ENCODE measurements at places on chromosomes 5 and 9.

DNA sequence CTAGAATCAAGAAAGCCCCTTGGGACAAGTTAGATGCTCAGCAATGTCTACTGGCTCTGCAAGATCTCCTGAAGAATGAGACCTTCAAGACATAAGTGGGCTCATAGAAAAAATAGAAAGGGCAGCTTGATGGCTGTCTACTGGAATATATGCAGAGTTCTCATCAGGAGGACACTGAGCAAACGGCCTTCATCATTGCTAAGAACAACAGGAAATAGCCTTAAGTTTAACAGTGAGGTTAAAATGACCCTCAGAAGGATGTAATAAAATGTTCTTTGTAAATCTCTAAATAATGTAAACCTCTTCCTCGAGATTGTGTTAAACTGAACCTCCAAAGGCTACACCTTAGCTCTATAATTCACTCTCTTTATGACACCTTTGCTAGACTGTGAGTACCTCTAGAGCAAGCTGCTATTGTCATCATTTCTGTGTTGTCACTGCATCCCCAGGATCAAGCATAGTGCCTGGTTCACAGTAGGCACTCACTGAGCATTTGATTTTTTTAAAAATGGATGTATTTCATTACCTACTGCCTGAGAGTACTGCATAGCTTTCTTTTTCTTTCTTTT is 22.2 kb upstream of the LHFPL2 start:
- no peak for DNase-seq

GRCh38 chr5:148826739-148827070 is 294 bp downstream of the ADRB2 start:
- no peak for DNase-seq

DNA sequence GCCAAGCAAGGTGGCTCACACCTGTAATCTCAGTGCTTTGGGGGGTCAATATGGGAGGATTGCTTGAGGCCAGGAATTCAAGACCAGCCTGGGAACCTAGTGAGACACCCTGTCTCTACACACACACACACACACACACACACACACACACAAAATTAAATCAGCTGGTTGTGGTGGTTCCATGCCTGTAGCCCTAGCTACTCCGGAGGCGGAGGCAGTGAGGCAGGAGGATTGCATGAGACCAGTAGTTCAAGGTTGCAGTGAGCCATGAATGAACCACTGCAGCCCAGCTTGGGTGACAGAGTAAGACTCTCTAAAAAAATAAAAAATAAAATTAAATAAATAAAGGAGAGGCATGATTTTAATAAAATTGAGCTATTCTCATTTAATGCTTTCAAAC is 13.1 kb downstream of the CEMIP2 start:
- no peak for DNase-seq

GRCh38 chr9:105833271-105833975 is 139.1 kb downstream of the TMEM38B start:
- no peak for DNase-seq

DNA sequence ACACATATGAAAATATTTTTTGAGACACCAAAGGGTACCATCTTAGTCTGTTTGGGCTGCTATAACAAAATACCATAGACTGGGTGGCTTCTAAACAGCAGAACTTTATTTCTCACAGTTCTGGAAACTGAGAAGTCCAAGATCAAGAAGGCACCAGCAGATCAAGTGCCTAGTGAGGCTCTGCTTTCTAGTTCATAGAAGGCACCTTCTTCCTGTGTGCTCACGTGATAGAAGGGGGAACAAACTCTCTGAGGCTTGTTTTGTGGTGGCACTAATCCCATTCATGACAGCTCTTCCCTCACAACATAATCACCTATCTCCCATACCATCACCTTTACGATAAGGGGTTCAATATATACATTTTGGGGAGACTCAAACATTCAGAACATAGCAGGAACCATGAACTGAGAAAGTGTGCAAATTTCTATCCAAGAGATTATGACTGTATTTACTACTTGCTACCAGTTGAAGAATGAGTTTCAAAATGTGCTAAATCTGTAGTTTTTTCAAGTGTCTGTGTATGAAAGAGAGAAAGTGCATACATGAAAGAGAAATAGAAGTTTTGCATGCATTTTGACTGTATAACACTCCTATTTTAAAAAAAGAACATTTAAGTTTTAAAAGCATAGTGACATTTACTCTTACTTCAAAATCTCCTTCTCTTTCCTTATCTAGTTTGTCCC is 207.3 kb downstream of the PARP8 start:
- DNase-seq, result no peak

GRCh38 chr5:173752653-173753052 is 135.5 kb upstream of the CPEB4 start:
- DNase-seq, result no peak

DNA sequence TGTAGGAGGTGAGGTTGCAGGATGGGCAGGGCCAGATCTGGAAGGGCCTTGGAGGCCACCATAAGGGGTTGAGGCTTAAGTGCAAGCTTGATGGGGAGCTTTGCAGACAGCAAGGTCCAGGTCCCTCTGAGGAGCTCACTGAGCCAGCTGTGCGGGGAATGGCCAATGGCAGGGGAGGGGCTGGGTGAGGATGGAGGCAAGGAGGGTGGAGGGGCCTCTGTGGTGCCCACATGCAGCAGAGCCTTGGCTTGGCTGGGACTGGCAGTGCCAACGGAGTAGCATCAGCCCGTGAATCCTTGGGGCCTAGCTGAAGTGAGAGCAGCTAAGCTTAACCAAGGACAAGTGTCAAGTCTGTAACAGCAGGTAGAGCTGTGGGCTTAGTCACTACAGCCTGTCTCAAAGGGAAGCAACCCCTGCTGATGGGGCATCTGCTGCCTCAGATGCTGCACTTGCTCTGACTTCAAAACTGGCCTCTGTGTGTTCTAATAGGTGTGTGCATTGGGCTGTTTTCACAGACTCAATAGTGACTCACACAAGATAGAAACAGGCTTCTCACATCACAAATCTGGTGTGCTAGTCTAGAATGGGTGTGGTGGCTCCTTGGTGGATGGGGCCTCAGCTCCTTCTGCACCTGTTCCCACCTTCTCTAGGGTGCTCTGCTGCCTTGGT is 16.3 kb downstream of the GALNT12 start:
- DNase-seq, result no peak

DNA sequence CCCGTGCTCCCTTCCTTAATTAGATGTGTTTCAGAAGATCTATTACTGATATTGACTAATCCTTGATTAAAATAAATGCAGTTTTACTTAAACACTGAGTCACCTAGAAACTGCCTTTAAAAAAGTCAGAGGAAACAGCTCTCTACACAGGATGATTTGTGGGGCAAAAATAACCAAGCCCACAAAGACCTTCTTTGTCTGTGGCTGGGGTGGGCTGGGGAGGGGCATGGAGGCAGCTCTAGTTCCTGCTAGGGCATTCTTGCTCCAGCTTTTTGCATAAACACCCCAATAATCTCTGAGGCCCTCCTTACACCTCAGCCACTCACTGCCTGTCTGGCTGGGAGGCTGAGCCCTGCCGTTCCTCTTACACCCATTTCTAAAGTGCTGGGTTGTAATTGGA is 227.6 kb upstream of the DAP start:
- no peak for DNase-seq

GRCh38 chr9:98020476-98021145 is 35.9 kb upstream of the NANS start:
- DNase-seq, result no peak

DNA sequence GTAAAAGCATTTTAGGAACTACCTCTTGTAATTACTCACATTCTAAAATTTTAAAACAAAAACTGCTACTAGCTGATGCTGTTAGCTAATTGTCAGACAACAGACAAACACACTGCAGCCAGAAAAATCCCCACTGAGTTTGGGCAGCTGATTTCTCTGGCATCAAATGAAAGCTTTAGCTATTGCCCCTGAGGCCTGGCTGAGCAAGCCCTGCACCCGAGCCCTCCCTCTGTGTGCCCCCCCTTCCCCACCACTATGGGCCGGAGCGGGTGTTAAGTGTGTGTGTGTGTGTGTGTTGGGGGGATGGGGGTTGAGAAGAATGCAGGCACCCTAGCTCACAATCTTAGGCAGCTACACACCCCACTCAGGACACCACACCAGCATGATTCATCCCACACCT is 2.4 kb downstream of the NEUROG1 start:
- no peak for DNase-seq

GRCh38 chr5:124986667-124987066 is 240.2 kb upstream of the ZNF608 start:
- no peak for DNase-seq

DNA sequence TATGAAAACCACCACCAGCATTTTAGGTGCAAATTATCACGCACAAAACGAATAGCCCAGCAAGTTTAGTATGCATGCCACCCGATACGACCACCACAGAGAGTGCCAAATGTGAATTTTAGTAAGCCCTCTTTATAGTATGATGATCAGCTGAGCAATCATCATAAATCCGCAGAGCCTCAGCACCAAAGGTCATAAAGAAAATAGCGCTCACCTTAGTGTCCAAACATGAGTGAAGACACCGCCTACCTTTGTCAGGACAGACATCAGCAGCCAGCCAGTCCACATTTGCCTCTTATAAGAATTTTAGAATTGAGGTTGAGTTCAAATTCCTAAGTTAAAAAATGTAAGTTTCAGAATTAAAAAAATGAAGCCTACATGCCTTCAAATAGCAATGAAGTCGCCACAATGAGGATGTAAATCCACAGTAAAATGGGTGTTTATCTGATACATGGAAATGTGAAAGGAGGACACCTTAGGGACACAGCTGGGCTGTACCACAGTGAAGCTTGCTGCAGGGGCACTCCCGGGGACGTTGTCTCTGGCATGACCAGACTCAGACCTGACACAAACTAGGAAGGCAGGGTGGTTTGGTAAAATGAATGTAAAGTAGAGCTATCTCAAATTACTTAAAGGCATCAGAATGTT is 149.0 kb downstream of the AUH start:
- no peak for DNase-seq

DNA sequence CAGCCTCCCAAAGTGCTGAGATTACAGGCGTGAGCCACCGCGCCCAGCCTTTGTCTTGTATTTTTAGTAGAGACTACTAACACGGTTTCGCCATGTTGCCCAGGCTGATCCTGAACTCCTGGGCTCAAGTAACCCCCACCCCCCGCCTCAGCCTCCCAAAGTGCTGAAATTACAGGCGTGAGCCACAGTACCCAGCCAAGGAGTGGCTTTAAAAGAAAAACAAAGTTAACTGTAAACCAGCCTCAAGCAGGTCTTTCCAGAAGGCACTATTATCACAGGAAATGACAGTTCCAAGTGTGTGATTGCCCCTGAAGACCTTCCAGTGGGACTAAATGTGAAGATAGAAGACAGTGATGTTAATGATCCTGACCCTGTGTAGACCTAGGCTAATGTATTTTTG is 31.1 kb downstream of the SIL1 start:
- DNase-seq, result no peak

GRCh38 chr5:79795764-79796398 is 106.2 kb downstream of the CMYA5 start:
- DNase-seq, result no peak

DNA sequence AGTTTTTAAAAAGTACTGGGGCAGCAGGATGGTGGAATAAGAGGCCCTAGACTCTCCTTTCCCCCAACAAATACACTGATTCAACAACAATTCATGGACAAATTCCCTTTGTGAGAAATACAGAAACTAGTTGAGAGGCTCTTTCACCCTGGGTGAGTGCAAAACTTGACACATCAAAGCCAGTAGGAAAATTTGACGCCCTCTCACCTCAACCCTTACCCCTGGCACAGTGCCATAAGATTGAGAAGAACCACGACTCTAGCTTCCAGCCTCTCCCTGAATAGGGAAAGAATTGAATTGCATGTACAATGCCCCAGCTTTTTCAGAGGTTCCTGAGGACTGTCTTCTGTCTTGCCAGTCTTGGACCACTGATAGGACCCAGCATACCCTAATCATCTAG is 12.3 kb downstream of the KIF4B start:
- no peak for DNase-seq

GRCh38 chr5:98698359-98698758 is 75.1 kb upstream of the RGMB start:
- DNase-seq, result no peak

DNA sequence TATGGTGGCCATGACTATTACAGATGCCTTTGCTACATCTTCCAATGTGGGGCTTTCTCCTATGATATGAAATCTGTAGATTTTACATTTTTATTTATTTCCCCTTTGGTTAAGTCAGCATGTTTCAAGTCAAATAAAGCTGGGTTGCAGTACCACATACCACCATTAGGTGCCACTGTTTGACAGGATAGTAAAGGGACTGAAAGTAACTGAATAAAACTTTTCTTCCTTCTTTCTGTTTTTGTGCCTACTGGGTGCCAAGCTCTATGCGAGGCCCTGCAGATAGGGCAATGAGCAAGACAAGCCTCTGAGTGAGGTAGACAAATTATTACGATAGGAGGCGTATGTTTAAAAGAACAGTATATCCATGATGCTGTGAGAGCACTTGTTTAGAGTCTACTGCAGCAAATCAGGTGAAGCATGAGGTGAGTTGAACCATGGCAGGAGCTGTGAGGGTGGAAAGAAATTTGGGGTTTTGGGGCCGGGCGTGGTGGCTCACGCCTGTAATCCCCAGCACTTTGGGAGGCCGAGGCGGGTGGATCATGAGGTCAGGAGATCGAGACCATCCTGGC is 64.8 kb downstream of the GDNF start:
- DNase-seq, result no peak

DNA sequence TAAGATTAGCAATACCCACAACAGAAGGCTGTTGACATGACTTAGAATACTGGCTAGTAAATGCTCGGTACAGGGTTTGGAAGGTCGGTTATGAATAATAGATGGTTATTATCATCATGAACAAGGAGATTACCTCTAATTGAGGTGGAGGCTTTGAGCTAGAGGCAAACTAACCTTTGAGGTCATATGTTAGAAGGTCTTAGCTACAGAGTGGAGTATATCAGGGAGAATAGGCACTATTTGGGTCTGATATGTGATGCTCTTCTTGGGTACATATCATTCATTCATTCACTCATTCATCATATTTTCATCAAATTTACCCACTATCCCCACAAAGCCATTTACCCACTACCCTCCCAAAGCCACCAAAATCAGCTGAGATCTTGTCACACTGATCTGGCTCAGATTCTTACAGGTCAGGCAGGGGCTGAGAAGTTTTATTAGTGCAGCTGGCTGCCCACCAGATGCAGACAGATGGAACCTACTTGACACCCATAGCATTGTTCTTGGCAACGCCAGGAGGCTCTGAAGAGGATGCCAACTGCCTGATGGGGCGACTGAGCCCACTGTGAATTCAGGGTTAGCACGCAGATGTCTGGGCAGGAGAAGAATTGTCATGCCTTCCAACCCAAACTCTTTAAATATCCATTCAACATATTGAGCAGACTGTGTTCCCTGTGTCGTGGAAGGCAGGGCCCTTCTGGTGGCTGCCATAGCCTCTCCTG is 90.2 kb upstream of the SH3PXD2B start:
- no peak for DNase-seq
